Ovary (tissue), 10 donors: ENCODE measurements at places on chromosomes 13 and 19. TPM values are rescaled to one million over a fixed set of nuclear protein-coding genes. Genes with fewer than 3 reads are reported as not detected.

Gene STOML3
- 0.50 TPM for total RNA-seq

Gene KLK8
- 1.6 TPM for total RNA-seq

DNA sequence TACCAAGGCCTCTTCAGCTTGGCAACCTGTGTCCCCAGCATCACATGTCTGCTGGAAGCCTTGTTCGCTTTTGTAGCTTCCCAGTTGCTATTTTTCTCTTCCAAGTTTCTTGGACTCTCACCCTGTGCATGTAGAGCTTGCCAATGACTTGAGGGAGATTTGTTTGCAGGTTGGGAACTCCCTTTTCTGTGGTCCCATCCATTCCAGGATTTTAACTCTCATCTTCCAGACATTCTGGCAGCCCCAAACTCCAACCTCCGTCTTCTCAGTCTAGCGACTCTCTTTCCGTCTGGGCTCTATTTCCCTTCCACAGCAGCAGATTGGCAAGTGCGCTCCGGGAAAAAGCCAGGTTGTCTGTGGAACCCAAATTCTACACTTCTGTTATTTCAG is 9.0 kb downstream of the PLAUR start:
- DNase-seq: no peak

- DNase-seq: no peak
Measured at GRCh38 chr19:492091-492531, 4.2 kb upstream of the MADCAM1 start.

GRCh38 chr13:73390100-73390499 is 331.3 kb downstream of the KLF5 start:
- no peak for DNase-seq

Gene CEACAM20
- total RNA-seq: not detected

DNA sequence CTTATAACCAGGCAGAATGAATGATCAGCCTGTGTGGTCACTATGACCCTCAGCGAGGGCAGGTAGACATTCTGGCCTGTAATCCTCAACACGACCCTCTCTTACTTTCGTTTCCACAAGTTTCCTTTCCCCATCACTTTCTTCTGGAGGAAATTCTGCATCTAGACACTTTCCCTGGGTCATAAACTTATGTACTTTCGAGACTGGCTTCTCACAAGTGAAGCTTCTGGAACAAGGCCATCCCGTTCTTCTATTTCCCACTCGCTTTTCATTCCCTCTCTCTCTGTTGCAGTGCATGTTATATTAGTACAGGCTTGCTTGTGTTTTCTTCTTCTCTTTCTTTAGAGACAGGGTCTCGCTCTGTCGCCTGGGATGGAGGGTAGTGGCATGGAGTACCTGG is 23.1 kb upstream of the KL start:
- DNase-seq: no peak

Gene KCNRG
- total RNA-seq: 0.65 TPM

DNA sequence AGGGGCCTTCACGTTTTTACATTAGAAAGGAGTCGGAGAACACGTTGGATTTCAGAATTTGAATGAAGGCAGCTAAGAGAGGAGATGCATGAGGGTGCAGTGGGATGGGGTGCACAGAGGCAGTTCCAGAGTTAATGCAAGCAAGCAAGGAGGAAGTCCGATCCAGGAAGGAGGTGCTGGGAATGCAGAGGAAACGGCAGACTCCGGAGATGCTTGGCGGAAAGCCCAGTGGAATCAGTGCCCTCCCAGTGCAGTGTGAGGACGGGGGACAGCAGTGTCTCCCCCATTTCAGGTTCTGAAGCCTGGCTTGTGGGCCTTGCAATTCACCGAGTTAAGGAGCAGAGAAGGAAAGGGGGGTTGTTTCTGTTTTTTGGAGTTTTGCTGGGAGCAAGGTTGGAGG is 100.4 kb downstream of the COL4A2 start:
- DNase-seq: no peak

GRCh38 chr19:12695997-12696365 is 450 bp downstream of the FBXW9 start:
- DNase-seq: no peak
